ENCODE measurements at places on chromosomes 13 and 19.
A peak's percentile ranks its signal among the peaks of the same experiment; 100 is the strongest.

DNA sequence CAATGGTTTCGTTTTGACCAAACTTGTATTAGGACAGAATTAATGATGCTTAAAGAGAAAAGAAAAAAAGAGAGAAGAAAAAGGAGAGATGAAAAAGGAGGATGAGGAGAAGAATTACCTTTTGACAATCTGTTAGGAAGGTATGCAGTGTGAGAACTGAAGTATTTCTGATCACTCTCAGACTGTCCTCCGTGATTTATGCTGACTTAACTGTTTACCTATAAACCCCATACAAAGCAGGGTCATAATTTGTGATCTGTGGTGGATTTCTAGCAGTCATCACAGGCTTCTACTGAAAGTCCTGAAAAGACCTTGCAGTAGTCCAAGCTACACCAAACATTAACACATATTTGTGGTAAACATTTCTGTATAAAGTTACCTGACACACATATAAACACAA lies 93.9 kb downstream of the PCDH17 start:
- DNase-seq: no peak

- no peak for DNase-seq
These were observed 7.4 kb downstream of the CAMSAP3 start for GRCh38 chr19:7602935-7603497.

DNA sequence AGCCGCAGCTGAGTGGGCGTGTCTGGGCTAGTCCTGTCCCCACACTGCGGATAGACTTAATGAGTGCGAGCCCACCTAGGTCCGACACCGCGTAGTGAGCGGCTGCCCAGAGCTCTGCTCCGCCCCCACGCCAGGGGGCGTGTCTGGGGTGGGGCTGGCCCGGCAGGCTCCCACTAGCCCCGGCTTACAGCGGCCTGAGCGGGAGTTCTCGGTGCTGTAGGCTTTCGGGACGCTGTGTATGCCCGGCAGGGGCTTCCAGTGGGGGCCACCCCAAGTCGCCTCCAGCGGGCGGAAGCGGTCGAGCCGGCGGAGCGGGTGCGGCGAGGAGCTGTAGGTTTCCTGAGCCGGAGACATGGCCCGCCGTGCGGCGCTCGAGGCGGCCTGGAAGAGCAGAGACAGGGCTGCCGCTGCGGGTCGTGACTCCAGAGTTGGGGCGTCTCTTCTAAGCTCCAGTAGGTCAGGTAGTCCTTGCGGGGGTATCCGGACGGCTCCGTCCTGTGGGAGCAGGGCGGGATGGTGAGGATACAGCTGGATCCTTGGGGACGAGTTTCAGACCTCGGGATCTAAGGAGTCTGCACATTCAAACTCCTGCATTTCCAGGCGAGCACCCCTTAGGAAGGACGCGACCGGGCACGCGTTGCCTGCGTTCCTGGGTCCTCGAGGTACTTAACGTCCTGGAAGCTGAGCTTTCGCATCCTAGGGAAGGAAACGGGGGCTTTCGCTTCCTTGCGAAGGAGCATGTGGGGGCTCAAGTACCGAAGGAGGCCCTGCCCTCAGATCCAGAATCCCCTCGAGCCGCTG lies 1.2 kb downstream of the CGB7 start:
- DNase-seq: peak; percentile 27

- DNase-seq: no peak
These were observed 93.9 kb downstream of the TSHZ3 start for GRCh38 chr19:31255174-31255799.

DNA sequence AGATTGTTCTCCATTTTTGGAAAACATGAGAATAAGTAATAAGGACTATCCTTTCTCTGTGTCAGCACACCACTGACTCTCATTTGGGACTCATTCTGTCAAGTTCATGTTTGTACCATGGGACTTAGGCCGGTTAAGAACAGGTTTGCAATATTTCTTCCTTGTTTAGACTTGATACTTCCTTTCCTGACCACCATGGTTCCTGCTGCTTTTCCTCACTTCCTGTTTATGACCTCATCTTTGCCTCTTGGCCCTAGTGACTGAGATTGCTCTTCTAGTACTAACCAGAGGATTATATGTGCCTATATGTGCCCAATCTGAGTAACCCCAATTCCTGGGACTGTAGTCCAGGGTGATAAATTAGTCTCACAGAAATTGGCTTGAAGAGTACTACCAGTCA lies 32.5 kb upstream of the NDFIP2 start:
- no peak for DNase-seq

DNA sequence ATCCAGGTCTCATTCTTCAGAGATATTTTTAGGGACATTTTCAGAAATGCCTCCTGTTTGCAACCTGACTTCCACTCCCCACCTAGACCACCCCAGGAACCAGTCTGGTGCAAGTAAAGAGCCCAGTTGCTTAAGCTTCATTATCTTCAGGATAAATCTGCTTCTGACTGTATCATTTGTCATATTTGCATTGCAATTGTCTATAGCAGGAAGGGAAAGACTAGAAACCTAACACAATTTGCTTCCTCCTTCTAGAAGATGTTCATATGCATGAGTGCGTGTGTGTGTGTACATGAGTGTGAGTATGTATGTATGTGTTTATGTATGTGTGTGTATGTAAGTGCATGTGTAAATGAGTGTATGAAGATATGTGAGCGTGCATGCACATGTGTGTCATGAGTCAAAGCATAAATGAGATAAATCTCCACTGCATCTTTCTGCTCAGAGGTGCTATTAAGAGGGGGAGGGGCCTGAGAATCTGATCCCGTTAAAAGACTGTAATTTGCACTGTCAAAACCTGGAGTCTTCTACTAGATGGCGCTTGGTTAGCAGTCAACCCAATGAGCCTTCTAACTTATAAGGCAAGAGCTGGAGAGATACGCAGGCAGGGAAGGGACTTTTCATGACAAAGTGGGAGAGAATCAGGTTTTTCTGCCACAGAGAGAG lies 178.8 kb upstream of the KL start:
- no peak for DNase-seq

GRCh38 chr13:108113407-108113806 lies 101.9 kb downstream of the LIG4 start:
- no peak for DNase-seq

- no peak for DNase-seq
These were observed 380.1 kb downstream of the FGF14 start for GRCh38 chr13:102021777-102022176.

- DNase-seq: no peak
These were observed 26.2 kb downstream of the GPR42 start for GRCh38 chr19:35397064-35397463.
